Hepatocyte (in vitro differentiated cells): ENCODE measurements at places on chromosomes 2 and 18. TPM values are rescaled to one million over a fixed set of nuclear protein-coding genes. Genes with fewer than 3 reads are reported as not detected.
A peak's percentile ranks its signal among the peaks of the same experiment; 100 is the strongest.

- DNase-seq: no peak
Measured at GRCh38 chr2:54482715-54483114, 26.6 kb downstream of the SPTBN1 start.

DNA sequence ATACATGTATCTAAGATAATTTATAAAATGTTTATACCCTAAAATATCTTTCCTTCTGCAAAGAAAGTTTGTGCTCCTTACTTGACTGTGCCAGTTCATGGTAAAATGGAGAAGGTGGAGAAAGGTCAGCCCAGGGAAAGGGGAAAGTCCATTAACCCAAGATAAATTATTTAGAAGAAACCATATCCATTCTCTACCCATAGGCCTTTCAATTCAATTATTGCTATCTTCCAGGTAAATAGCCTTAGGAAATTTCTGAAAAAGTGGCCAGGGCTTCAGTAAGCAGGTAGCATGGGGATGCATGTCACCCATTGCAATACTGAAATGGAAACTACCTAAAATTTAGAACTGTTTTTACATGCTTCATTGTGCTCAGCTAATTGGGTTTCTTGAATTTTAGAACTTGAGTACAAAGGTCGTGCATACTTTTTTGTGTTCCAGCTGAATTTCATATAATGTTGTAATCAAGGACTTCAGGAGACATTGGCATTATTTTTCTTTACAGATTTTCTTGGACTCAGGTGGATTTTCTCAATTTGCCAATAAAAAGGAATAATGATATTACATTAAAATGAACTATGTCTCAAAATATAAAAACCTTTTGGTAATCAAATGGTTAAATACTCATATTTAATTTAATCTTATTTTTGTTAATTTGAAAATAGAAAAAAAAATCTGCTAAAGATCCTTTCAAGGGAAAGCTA is 124.9 kb downstream of the CSRNP3 start:
- no peak for DNase-seq

Gene GREB1
- 4.0 and 5.7 TPM in 2 replicates for total RNA-seq

DNA sequence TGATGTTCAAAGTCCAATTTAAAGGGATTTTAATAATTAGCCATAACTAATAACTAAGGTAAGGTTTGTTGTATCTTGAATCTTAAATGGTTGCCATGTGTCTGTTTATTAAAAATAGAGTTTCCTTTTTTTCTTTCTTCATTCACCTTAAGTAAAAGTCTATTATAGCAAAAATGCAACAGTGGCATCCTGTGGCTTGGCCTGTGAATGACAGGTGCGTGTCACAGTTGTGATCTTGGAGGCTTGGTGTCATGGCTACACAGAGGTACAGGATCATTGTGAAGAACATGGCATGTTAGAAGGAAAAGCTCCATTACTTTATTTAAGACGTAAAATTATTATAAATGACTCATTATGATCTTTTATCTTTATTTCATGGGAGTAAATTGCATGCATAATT is 246.1 kb downstream of the BCL2 start:
- DNase-seq: no peak

Gene UGT1A10
- not detected in 2 replicates for total RNA-seq

GRCh38 chr2:96870626-96871255 is 861 bp upstream of the SEMA4C start:
- DNase-seq: peak; percentile 58

DNA sequence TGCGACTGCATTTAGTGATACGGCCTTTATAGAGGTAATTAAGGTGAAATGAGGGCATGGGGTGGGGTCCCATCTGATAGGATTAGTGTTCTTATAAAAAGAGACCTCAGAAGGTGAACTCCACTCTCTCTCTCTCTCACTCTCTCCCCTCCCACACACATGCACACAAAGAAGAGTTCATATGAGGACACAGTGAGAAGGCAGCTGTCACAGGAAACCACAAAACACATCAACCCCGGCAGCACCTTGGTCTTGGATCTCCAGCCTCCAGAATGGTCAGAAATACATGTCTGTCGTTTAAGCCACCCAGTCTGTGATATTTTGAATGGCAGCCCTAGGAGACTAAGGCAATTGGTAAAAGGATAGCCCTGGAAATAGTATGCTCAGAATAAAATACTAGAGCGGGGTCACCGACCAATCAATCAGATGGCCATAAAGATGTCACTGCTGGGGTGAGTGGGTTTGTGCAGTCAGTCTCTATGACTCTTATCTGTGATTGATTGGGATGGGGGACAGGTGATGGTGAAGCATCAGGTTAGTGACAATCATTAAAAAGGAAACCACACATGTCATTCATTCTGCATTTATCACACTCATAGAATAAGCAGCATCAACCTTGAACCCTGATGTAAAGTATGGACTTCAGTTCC is 118.9 kb upstream of the POU3F3 start:
- DNase-seq: no peak

DNA sequence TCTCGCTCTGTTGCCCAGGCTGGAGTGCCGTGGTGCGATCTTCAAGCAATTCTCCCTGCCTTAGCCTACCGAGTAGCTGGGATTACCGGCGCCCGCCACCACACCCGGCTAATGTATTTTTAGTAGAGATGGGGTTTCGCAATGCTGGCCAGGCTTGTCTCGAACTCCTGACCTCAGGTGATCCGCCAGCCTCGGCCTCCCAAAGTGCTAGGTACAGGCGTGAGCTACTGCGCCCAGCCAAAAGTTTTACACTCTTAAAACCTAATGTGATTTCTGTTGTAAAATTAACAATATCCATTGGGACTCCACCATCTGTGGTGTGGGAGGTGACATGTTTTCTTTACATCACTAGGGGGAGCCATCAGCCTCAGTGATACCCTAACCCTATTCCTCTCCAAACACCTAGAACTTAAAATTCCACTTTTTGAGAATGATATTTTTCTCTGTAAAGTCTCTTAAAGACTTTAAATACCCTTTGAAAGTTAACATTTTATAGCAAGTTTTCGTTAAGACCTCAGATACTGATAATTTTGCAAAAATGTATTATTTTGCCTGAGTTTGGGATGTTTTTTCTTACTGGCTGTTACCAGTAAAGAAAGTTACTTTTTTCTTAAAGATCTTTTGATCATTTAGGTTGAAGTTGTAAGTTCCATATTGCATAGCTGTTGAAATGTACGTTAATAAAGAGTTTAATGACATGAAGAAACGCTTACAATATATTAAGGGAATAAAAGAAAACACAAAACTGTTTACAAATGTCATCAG is 11.6 kb upstream of the EIF2AK2 start:
- DNase-seq: peak; percentile 46
